ENCODE measurements at places on chromosomes 4 and X.

DNA sequence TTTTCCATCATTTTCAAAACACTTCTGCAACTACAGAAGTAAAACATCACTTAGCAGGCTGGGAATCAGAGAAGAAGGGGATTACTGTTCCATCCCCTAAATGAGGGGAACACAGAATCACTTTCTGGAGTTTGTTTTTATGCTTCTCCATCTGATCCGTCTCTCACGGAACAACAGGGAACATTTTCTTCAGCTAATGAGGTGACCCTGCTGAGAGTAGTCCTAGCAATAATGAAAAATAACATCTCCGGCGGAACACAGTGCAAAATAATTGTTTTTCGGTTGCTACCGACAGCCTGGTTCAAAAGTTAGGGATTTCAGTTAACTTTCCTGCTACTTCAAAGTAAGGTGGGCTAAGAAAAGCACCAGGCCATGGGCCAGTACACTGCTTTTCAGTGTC, 322.9 kb downstream of the UNC5C start:
- no peak for DNase-seq

GRCh38 chr4:171719691-171720090, 93.5 kb upstream of the GALNTL6 start:
- no peak for DNase-seq

- DNase-seq = no peak
These were observed 274.3 kb upstream of the HS3ST1 start for GRCh38 chr4:11702886-11703557.

DNA sequence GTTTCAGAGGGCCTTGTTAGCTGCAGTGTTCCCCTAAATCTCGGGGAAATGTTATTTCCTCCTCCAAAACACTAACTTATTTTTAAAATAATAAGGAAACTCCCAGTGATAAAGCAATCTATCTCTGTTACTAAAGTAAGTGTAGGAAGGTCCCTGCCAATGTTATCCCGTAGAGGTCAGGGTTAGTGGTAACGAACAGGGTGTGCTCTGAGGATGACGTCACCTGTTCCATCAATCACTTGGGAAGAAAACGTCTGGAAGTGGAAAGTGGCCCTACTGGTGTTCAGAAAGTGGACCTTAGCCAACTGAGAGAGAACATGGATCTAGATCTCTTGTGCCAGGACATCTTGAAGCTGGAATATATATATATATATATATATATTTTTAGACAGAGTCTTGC, 249.5 kb downstream of the BCOR start:
- DNase-seq = no peak

DNA sequence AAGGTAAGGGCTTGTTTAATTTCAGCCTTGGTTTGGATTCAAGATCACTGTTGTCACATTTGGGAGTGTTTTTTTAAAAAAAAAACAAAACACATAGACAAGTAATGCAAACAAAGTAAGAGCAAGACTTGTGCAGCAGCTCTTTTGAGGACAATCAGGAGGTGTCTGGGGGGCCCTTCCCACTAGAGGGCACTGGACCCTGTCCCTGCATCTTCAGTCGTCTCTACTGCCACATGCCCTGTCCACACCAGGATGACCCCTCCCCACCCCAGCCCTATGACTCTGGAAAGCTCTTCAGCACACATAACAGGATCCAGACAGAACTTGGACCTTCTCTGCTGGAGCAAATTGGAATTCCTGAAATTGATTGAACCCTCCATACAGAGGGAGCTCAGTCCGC, 71.0 kb downstream of the USP46 start:
- no peak for DNase-seq

GRCh38 chrX:20285511-20285910, 18.8 kb upstream of the RPS6KA3 start:
- no peak for DNase-seq

- no peak for DNase-seq
These were observed 101.3 kb downstream of the CORIN start for GRCh38 chr4:47736555-47736954.

Data from activated CD4-positive, alpha-beta T cell treated with anti-CD3 and anti-CD28 coated beads for 24 hours (primary cell).